Germinal center (tissue), 1 donor: ENCODE measurements at places on chromosomes 12 and 14.

DNA sequence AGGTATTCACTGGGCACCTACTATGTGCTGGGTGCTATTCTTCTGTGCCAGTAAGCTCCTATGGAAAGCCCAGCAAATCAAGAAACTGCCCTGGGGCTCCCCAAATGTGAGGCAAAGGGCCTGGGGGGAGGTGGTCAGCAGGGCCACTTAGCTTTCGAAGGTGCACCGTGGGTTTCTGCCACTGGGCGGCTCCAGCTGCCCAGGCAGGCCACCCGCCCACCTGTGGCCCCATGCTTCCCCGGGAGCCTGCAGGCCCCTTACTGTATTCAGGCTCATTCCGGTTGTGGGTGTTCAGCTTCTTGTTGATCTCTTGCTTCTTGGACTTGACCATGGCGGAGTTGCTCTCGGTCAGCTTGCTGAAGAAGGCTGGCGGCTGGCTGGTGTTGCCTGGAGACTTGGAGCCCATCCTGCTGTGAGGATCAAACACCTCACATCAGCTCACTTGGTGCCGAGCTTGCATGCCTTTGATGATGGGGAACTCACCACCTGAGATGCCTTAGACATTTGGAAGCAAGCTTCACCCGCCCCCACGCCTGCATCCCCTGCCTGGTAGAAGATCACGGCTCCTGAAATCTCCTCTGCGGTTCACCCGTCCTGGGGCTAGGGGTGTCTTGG lies 37.3 kb downstream of the RFLNA start:
- no peak for DNase-seq

DNA sequence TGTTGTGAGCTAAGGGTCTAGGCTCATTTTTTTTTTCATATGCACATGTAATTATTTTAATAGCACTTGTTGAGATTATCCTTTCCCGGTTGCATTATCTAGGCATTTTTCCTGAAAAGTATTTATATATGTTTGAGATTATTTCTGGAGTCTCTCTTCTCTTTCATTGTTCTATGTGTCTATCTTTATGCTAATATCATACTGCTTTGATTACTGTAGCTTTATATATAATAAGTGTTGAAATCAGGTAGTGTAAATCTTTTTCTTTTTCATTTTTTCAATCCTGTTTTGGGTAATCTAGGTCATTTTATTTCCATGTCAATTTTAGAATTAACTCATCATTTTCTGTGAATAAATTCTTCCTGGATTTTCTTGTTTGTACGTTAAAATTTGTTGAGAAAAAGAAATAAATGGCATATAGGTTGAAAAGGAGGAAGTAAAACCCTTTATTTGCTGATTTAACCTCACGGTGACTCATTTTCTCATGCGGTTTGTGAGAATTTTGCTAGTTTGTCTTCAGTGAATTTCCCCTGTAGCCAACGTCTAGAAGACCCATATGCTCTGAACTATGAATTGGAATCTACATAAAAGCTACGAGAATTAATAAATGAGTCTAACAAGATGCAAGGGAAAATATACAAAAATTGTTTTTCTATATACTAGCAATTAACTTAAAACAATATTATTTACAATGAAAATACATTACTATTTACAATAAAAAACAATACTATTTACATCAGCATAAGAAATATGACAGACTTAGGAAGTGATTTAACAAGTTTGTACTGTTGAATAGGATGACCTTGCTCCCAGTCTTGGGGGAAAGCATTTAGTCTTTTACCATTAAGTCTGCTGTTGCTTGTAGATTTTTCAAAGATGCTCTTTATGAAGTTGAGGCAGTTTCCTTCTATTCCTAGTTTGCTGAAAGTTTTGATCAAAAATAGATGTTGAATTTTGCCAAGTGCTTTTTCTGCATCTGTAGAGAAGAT lies 105.0 kb downstream of the SNAPC1 start:
- DNase-seq, result no peak

DNA sequence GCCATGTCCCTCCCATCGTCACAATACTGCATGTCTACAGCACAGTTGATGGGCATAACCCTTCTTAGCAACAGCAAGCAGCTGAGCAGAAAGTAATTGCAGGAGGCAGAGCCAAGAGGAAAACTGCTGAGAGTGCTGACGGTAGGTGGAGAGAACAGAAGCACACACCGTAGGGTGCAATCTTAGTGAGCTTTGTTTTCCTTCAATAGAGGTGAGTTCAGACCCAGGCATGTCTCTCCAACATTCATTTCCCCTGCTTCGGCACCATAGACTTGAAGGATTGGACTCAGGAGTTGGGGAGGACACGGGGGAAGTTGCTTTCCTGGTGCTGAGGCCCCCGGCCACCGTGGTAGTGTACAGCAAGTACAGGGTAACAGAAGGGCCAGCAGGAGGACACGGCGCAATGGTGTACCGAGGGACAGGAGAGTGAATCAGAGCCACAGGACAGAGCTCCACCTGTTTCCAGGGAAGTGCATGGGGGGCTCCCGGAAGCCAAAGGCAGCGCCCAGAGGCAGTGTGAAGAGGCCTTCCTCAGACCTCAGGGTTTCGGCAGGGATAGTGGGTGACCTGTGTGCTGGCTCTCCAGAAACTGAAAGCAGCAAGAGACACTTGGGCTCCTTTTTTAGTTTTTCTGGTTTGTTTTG lies 36.3 kb upstream of the SINHCAF start:
- no peak for DNase-seq

DNA sequence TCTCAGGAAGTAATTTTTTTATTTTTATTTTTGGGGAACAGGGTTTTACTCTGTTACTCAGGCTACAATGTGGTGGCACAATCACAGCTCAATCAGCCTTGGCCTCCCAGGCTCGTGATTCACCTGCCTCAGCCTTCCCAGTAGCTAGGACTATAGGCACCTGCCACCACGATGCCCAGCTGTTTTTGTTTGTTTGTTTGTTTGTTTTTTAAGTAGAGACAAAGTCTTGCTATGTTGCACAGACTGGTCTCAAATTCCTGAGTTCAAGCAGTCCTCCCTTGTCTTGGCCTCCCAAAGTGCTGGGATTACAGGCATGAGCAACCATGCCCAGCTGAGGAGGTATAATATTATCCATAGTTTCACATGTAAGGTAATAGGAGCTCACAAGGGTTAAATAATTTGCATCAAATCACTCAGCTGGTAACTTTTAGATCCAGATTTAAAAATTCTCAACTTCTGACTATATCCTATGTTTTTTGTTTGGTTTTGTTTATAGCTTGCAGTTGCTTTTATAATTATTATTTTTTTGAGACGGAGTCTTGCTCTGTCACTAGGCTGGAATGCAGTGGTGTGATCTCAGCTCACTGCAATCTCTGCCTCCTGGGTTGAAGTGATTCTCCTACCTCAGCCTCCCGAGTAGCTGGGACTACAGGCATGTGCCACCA lies 629.3 kb downstream of the DIO2 start:
- DNase-seq, result no peak

DNA sequence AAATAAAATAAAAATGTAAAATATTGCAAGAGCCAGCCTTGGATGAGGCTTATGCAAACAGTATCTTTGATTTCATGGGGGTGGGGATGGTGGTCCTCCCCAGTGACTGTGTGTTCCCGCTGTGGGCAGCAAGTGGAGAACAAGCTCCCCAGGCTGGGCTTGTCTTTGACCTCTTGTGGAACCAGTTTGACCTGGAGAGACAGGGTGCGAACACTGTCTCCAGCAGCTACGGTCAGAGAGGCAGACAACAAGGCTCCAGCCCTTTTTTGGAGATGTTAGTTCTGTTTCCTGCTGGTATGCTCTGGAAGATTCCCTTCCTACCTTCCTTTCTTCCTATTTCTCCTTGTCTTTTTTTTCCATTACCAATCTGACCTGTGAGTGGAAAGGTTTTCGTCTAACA lies 21.8 kb upstream of the WSCD2 start:
- DNase-seq, result no peak

DNA sequence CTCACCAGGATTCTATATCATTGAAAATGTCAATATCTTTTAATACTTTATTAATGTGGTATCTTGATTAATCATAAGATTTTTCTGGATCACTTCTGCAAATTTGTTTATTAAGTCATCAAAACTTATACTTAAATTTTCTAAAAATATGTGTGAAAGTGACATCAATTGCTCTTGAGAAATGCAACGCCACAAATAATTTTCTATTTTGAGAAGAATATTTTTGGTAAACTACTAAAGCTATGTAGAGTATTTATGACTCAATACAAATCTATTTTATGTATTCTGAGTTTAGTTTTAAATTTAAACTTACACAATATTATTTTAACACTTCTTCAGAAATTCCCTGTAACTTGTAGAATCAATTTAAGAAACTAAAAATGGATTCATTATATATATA lies 263.3 kb downstream of the RASSF9 start:
- DNase-seq, result no peak

GRCh38 chr14:21038441-21039422 lies 3.4 kb upstream of the RNASE7 start:
- DNase-seq, result no peak

GRCh38 chr12:13046964-13047363 lies 2.8 kb downstream of the FAM234B start:
- no peak for DNase-seq

DNA sequence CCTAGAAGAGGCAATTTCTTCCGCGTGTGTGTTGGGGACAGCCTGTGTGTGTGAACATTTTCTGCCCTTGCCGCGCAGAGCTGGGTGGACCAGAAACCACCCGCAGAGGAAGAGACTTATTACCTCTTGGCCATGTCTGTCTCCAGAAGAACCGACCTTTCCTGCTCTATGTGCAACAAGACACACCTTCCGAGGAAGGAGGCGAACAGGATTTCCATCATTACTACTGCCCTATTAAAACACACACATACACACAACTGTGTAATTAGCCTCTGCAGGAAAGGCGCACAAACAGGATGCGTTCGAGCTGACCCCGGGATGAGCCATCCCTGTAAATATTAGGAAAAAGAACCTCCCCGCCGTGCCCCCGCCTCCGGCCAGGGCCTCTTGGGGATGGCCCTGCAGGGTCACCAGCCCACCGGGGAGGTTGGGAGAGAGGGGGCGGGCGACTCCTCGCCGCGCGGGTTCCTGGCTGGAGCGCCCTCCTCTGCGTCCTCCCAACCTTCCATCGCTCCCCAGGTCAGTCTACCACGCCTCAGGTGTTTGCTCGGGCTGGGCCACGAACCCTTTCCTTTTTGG lies 484 bp upstream of the PRKCH start:
- DNase-seq, result no peak

DNA sequence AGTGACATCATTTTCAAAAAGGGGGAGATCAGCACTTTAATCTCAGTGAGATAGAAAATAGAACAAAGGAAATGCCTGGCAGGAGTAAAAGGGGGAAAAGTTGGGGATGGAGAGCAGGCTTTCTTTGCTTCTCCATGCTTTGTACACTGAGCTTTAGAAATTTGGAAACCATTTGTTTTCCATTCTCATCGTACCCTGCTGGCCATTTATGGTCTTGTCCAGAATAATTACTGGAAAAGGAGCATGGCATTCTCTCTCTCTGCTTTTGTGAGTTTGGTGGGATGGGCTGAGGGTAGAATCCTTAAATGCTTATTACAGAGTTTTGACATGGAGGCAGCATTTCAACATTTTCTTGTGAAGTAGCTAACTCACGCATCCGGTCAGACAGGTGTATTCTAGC lies 104.4 kb upstream of the FLRT2 start:
- DNase-seq, result no peak

DNA sequence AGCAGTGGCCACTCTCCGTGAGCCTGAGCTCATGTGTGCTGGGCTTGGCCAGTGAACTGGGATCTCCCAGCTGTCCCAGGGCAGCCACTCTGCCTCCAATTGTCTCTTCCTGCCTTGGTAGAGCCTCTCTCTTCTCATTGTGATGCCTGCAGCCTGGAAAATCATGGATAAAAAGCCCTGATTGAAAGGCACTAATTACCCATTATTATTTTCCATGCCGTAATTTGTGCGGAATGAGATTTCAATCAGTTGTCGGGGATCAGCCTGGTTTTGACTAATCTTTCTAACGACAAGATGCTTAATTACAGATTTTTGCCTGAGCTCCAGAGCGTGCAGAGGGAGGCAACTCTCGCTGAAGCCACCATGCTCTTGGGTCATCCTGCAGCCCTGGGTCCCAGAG lies 52.7 kb downstream of the ESRRB start:
- DNase-seq, result no peak

DNA sequence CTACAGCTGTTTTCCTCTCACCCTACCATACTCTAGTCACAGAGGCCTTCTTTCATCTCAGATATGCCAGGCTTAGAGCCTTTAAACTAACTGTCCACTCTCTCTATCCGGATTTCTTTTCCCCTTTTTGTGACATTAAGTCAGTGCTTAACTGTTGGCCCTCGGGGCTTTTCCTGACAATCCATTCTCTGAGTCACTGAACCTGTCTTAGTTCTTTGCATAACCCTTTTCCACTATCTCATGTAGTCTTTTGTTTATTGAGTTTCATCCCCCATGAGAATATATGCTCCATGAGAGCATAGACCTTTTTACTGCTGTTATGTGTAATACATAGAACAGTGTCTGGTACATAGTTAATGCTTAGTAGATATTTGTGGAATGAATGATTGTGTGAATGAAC lies 68.7 kb downstream of the PLEKHA5 start:
- DNase-seq, result no peak

- no peak for DNase-seq
These were observed 448 bp downstream of the TSPAN9 start for GRCh38 chr12:3077572-3078081.

- DNase-seq, result no peak
These were observed 23.2 kb upstream of the PTGDR start for GRCh38 chr14:52244328-52244727.

GRCh38 chr12:132909030-132909368 lies 21.6 kb upstream of the CHFR start:
- no peak for DNase-seq

- DNase-seq, result no peak
These were observed 474.6 kb downstream of the PRKD1 start for GRCh38 chr14:29453045-29453444.
